ENCODE measurements at places on chromosomes 7 and 10.

DNA sequence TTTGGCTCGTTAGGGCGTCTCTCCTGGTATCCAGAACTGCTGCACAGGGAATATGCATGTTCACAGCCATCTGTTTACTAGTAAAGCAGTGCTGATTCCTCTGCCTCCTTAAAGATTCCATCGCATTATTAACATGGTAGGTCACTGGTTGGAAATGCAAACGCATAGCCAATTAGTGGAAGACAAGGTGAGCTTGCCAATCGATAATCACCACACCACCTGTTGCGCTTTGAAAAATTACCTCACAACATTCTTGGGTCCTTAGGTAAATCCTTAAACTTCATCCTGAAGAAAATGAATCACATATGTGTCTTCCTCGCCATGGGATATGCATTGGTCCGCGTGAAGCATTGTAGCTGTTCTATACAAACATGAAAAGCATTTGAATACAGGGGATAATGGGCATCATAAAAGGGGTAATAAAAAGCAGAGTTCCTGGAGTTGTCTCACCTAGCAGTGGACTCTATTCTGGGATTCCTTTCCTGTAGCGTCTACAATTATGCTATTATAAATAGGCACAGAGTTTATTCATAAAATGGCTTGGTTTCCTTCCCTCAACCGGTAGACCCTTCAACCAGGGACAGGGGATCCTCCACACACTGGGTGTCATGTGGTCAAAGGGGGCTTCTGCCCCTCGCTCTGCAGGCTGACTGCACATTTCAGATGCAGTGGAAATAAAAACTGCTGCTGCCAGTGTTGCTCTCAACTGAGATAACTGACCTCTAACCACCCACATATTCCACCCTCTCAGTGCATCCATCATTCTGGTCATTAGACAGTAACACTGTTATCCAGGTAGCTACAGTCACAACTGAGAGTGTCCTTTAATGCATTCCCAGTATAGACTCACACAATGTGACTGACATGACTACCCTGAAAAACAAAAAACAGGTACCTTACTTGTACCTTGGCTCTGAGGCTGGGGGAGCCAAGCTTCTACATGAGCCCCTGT is 389.2 kb upstream of the NFE2L3 start:
- DNase-seq, result no peak

DNA sequence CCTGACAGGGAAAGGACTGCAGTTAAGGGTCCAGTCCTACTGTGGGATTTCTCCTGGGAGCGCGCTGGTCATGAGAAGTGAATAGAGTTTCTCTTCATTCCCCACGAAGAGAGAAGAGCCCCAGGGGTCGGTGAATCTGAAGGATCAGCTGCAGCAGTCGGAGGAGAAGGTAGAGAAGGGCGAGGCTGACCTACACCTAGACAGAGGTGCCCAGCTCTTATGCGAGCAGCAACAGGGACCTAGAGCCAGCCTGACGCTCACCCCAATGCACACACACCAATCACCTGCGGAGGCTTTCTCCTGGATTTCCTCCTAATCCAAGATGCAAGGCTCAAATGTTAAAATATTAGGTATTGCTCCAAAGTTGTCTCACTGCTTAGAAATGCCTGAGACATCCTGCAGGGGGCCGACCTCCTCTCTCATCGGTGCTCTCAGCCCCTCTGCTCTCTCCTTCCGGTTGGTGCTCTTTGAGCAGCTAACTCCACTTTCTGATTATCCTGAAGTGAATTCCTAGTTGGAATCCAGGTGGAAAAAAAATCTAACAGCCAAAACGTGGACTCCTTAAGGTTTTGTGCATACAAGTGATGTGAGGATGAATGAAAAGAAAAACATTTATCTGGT is 176.4 kb downstream of the AHR start:
- DNase-seq, result no peak

DNA sequence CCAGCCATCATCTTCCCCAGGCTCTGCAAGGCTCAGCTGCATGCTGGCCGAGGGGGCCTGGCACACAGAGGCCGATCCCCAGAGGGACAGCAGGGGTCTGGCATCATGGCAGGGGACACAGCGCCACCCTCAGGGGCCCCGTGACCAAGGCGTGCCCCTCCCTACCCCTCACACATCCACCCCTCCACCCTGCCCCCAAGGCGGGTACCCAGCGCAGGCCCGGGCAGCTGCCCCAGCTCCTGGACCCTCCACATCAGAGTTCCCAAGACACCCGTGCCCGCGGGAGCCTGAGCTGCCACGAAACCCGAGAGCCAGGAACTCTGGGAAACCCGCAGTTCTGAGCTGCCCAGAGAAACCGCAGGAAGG is 46.5 kb upstream of the TNRC18 start:
- DNase-seq, result no peak

DNA sequence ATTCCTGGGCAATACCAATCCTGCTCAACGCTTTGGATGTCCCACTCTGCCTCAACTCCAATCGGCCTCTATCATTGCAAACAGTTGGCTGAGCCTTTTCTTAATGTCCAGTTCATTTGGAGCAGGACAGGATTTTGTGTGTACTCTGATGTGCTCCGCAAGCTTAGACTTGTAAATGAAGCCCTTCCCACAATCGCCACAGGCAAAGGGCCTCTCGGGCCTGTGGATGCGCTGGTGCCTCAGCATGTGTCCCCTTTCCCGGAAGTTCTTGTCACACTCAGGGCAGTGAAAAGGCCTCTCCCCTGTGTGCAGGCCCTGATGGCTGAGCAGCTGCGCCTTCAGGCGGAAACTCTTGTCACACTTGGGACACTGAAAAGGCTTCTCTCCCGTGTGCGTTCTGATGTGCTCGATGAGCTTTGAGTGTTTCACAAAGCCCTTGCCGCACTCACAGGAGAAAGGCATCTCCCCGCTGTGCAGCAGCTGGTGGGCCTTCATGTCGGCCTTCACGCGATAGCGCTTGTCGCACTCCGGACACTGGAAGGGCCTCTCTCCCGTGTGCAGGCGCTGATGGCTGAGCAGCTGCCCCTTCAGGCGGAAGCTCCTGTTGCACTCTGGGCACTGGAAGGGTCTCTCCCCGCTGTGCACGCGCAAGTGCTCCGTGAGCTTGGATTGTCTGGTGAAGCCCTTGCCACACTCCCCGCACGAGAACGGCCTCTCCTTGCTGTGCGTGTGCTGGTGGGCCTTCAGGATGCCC is 20.0 kb downstream of the ZNF786 start:
- DNase-seq, result no peak

DNA sequence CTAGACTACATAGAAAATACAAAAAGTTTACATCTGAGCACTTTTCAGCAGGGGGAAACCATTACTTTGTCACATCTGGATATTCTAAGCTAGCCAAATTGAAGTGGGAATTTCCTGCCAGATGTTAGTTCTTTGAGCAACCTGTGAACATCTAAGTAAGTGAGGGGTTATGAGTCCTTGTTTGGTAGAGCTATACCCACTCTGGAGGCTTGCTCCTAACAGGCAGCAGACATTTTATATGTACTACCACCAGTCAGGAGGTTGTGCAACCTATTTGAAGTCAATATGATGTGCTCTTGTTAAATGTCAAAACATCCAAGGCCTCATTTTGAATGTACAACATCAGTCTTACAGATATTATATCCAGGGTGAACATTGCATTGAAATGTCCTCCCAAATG is 143.3 kb upstream of the KAT6B start:
- no peak for DNase-seq

- no peak for DNase-seq
Measured at GRCh38 chr7:22584179-22584578, 84.2 kb upstream of the STEAP1B start.

GRCh38 chr7:375321-375831 is 85.4 kb downstream of the FOXL3 start:
- no peak for DNase-seq

DNA sequence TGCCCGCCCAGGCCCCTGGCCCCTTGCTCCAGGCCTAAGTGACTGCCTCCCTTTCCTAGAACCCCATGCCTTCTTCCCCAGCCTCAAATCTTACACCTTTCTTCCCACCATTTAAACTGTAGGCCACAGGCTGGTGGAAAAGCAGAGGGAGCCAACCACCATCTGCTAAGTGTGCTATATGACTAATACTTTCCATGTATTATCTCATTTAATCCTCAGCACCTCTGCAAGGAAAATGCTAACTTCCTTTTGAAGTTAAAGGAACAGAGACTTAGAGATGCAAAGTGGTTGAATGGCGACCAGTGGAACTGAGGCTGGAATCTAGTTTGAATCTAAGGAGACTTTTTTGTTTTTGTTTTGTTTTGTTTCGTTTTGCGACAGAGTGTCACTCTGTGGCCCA is 17.8 kb upstream of the MTPAP start:
- no peak for DNase-seq

DNA sequence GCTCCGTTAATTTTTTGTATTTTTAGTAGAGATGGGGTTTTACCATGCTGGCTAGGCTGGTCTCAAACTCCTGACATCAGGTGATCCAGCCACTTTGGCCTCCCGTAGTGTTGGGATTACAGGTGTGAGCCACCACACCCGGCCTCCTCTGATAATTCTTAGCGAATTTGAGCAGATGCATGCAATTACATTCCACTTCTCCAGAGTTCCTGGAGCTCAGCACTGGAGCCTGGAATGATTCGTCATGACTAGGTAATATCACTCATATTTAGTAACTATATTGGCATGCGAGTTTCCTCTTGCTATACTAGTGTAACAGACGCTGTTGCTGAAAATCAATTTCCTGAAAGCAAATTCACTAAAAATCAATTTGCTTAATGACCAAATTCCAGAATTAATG is 86.8 kb downstream of the MKX start:
- no peak for DNase-seq

GRCh38 chr7:50206453-50207250 is 97.9 kb upstream of the IKZF1 start:
- DNase-seq, result no peak

DNA sequence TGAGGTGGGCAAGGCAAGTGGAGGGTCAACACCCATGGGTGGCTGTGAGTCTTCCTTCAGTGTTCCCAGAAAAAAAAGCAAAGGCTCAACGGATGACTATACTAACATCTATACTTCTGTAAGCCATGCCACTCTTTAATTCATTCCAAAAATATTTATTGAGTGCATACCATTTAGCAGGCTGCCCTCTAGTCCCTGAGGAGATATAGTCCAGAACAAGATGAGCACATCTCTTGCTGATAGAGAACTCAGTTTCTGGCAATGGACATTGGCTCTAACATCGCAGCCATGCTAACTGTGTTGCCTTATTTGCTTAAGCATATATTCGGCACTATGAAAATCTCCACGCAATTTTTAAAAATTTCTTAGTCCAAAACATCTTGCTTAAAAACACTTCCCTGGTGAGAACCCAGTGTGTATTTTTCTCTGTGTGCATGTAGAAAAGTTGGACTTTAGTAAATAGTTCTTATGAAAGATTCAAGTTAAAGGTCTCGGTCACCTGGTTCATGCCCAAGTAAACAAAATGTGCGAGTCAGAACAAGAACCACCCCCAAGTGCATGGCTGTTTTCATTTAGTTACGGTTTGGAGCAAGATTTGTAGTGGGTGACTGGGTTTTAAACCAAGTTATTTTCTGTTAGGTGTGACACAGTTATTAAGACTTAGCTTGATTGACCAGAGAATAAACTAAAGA is 69.8 kb downstream of the MET start:
- DNase-seq, result no peak

DNA sequence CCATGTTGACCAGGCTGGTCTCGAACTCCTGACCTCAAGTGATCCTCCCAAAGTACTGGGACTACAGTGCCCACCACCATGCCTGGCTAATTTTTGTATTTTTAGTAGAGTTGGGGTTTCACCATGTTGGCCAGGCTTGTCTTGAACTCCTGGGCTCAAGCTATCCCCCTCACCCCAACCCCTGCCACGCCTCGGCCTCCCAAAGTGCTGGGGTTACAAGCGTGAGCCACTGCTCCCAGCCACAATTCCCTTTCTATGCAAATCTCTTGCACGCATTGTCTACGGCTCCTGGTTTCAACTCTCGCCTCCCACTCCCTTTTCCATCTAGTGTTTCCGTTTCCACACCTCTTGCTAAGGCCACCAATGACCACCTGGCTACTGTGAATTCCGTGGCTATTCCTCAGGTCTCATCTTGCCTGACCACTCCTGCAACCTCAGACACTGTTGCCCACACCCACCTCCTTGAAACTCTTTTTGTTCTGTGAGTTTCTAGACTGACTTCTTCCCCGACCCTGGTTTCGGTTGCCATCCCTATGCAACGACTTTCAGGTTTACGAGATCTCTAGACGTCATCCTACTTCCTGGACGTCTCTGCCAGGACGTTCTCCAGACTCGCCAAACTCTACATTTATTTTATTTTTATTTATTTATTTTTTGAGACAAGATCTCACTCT is 3.4 kb downstream of the CLDN3 start:
- DNase-seq, result no peak

GRCh38 chr10:71521504-71522441 is 125.1 kb downstream of the CDH23 start:
- DNase-seq, result no peak

DNA sequence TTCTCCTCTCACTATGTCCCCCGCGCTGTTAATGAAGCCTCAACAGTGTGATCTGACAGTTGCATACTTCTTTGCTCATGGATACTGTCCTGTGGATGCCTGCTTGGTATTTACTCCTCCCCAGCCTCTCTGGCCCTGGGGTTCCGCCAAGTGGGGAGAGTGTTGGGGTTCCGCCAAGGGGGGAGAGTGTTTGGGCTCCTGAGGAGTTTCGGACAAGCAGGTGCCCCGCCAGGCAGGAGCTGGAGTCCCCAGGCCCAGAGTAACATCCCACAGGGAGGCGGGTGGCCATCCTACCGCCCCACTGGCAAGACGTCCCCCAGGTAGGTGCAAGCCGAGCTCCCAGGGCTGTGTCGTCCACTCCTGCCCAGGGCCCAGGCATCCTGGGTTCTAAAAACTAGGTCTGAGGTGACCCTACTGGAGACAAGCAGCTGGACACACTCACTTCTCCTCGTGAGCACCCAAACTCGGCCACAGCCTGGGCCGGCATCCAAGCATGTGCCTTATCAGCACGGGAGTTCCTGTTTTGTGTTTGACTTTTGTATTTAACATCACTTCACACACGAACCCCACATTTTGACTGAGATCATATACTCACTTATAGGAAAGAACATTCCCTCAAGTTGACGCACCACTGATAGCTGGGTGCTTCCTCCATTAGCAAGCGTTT is 34.2 kb downstream of the CAMK2B start:
- DNase-seq, result no peak

DNA sequence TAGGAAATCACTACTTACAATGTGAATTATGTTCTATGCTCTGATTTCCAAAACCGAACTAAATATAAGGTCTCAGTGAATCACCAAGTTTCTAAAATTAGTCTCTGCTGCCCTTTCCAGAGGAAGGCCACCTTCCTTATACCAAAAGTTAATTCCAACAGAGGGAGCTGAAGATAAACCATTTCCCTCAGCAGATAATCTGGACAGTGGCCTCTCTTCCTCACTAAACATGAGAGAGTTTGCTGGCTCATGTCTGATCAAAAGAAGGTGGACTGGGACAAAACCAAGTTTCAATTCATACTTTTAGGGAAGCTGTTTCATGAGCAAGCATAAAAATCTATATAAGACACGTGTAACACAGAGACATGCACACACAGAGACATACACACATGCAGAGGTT is 6.4 kb downstream of the FEZF1 start:
- DNase-seq, result no peak

DNA sequence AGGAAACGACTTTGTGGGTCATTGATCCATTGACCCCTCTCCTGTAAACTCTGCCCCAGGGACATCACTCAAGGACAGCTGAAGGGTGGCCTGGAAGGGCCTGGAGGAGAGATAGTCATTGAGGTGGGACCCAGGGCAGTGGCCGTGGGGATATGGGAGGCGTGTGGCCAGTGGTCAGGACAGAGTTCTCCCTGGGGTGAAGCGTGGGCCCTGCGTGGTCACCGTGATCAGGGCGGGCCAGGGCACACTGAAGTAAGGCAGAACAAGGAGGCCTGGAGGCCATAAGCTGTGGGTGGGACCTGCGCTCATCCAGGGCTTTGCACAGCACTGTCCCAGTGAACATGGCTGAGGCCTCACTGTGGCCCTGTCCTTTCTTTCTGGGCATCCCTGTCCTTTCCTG is 177.9 kb downstream of the ZNF248 start:
- peak; percentile 22 for DNase-seq

Data from Caco-2 (cell line).